ENCODE measurements at places on chromosomes 5 and 9.
A peak's percentile ranks its signal among the peaks of the same experiment; 100 is the strongest.

- DNase-seq: no peak
These were observed 21.3 kb downstream of the SLC12A7 start for GRCh38 chr5:1090538-1090937.

DNA sequence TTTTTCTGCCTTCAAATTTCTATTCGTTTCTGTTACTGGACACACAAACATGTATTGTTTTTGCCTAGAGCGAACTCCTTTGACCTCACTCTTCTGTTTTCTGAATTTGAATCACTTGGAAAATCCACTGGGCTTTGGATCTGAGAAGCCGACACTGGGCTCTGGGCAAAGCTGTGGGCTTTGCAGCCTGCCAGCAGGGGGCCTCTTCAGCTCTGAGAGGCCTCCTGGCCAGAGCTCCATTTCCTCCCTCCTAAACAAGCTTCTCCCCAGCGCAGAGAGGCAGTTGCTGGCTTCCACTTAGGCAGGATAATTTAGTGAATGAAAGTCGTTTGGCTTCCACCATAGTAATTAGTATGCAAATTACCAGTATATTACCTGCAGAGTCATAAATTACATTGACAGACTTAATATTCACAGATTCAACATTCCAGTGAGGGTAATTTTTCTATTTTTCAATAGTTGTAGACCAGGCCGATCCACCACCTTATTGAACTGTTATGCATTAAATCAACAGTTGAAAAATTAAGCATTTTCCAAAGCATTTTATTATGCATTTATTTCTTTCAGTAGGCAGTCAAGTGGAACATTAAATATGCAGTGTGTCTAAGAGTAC, 104.0 kb upstream of the ZNF366 start:
- DNase-seq: peak; percentile 48

- DNase-seq: no peak
These were observed 12.7 kb downstream of the SHC3 start for GRCh38 chr9:89165880-89166279.

- DNase-seq: no peak
These were observed 17.5 kb downstream of the CYFIP2 start for GRCh38 chr5:157283434-157283833.

- DNase-seq: no peak
These were observed 195.9 kb downstream of the TMEM38B start for GRCh38 chr9:105890046-105890822.

DNA sequence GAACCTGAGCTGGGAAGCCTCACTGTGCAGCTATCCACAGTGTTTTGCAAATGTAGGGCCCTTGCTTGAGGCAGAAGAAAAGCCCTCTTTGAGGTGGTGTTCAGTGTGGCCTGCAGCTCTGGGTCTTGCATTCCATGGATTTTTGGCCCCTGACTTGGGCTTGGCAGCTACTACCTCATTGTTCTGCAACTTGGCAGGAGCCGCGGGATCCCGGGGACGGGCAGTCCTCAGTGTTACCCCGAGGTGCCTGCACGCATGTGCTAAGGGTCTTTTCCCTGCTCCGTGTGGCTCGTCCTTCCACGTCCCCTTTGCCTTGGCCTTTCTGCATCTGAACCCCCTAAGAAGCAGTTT, 39.8 kb downstream of the NEK6 start:
- DNase-seq: no peak

- DNase-seq: no peak
These were observed 16.7 kb downstream of the GDA start for GRCh38 chr9:72165821-72166547.

GRCh38 chr5:117588611-117589010, 1014.0 kb upstream of the SEMA6A start:
- no peak for DNase-seq

GRCh38 chr9:114810614-114811013, 4.8 kb upstream of the TNFSF15 start:
- no peak for DNase-seq

- no peak for DNase-seq
These were observed 35.7 kb downstream of the ELL2 start for GRCh38 chr5:95925939-95926338.

GRCh38 chr9:131420980-131421624, 27.2 kb downstream of the PRRC2B start:
- DNase-seq: no peak

DNA sequence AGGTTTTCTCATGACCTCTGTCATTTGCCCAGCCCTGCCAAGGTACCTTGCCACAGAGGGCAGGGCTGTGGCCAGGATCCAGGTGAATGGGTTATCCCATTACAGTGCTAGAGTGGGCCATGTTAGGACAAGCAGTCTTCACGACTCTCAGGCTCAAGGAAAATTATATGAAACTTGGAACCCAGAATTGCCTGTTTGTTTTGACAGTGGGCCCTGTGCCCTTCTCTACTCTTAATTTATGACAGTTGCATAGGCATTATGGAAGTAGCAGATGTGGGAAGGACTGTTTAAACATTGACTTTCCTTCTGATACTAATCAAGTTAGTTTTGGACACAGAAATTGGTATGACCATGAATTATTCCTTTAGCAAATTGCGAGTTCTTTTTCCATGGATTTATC, 41.7 kb downstream of the ITGA2 start:
- no peak for DNase-seq

DNA sequence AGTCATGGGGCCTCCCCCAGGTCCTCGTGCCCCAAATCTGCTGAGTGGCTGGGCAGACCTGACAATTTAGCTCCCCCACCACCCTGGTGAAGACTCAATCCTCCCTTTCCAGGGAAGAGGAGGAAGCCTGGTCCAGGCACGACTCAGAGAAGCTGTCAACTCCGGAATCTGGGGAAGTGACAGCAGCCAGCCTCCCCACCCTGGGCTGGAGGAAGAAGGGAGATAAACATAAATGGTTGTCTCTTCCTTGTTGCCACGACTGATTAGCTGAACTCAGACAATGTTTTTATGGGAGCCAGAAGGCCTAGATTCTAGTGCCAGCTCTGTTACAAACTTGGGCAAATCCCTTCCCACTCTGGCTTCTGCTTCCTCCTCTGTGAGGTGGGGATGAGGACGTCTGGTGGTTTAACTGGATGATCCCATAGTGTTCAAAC, 15.4 kb downstream of the CCDC69 start:
- DNase-seq: no peak

- DNase-seq: no peak
These were observed 32.6 kb upstream of the ACOT12 start for GRCh38 chr5:81426359-81427030.

DNA sequence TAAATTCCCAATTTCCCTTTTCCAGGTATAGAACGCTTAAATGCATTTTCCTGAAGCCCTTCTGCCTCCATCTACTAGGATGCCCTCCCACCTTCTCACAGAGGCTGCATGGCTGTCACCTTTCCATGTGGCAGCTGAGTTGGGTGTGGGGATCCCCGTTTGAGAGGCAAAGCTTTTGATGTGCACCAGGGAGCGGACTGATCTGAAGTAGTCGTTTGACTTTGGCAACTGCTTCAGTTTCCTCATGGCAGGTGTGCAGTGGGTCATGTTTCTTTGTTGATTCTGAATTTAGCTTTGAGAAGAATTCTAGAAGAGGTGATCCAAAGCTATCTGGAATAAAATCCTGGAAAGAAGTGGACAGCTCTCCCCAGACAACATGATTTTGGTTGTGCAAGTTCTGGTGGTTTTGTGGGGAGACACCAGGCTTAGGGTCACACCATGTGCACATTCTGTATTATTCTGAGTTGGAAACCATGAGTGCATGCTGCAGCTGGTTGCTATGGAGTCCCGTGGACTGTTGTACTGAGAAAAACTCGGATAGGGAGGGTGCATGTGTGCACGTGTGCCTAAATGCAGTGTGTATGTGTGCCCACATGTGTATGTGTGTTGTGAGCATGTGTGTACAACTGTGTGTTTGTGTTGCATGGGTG, 63.5 kb downstream of the GADD45G start:
- no peak for DNase-seq

- no peak for DNase-seq
These were observed 5.9 kb upstream of the FAT2 start for GRCh38 chr5:151596828-151597539.

- DNase-seq: peak; percentile 10
These were observed 115.9 kb upstream of the SH3GL2 start for GRCh38 chr9:17462869-17463464.

Data from activated naive CD4-positive, alpha-beta T cell treated with anti-CD3 and anti-CD28 coated beads, Interleukin-2, amount 50 U/mL, for 72 hours (primary cell).